ENCODE measurements at places on chromosomes 13 and 19. TPM values are rescaled to one million over a fixed set of nuclear protein-coding genes. Genes with fewer than 3 reads are reported as not detected.

SLC10A2 gene
- not detected for polyA plus RNA-seq

TEX26 gene
- polyA plus RNA-seq = 0.34 TPM

TUBA3C gene
- polyA plus RNA-seq = 0.32 TPM

CPB2 gene
- polyA plus RNA-seq = not detected

LAIR2 gene
- polyA plus RNA-seq = not detected

MIR17HG gene
- polyA plus RNA-seq = not detected

SELENOW gene
- 926 TPM for polyA plus RNA-seq

ZNF763 gene
- 0.53 TPM for polyA plus RNA-seq
